Germinal center (tissue), 1 donor: ENCODE measurements at places on chromosomes 11 and 22.

- DNase-seq = no peak
Measured at GRCh38 chr11:2790568-2790921, 90.8 kb upstream of the KCNQ1OT1 start.

DNA sequence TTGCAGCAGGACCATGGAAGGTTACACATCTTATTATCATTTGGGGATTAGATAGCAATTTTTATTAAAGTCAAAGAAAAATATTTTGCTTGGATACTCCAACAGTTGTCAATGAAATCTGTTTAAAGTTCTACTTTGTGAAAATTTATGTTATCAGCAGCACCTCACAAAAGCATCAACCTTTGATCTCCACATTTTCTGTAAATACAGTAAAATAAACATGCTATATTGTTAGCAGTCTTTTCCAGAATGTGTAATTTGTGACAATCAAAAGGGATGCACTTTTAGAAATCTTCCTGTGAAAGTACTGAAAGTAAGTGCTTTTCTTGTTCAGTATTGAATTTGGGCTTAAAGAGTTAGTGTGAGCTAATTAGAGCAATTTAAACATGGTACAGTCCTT lies 4.1 kb downstream of the SLC22A25 start:
- no peak for DNase-seq

DNA sequence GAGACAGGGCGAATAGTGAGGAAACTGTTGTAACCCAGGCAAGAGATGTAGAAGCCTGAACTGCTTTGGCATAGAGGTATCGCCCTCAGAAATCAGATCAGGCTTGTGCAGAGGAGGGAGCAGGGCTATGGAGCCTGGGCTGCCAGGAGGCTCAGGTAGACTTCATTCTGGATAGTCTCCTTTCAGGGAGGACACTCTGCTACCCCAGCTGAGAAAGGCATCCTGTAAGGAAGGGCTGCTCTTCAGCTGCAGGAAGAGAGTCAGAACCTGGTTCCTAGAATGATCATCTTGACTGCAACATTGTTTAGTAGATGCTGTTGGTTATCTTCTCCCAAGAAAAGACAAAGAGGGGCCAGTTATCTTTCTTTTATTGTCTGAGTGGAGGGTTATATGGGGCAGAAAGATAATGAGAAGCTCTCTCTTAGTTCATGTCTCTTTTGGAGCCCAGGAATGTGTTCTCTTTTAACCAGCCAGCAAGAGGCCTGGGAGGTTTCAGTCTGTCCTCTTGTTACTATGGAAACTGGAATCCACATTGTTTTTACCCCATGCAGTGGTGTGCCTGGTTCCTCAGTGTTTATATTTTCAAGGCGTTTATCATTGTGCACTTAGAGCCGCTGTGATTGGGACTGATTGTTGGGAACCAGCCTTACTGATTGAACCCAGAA lies 95.7 kb downstream of the STIM1 start:
- DNase-seq = no peak

- DNase-seq = no peak
Measured at GRCh38 chr11:58395581-58395980, 11.1 kb downstream of the OR5B3 start.
